ENCODE measurements at places on chromosomes 3 and 15.

DNA sequence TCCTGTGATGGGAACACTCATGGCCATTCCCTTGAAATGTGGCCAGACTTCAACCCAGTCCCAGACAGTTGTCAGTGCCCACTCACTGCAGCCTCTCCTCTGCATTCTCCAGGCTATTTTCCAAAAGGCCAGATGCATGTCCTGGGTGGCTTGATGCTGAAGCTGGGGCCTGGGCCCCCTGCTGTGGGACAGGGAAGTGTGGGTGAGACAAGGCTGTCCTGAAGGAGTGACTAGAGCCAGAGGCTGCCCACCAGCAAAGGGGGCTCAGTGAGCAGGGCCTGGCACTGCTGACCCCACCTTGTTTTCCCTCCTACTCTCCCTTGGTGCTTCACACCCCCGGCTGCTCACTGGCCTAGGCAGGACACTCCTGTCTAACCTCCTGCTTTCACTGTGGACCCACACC lies 11.9 kb downstream of the CISH start:
- no peak for DNase-seq

GRCh38 chr3:171396048-171396447 lies 64.2 kb downstream of the TNIK start:
- peak; percentile 45 for DNase-seq

GRCh38 chr3:20361000-20361399 lies 175.0 kb upstream of the SGO1 start:
- no peak for DNase-seq

DNA sequence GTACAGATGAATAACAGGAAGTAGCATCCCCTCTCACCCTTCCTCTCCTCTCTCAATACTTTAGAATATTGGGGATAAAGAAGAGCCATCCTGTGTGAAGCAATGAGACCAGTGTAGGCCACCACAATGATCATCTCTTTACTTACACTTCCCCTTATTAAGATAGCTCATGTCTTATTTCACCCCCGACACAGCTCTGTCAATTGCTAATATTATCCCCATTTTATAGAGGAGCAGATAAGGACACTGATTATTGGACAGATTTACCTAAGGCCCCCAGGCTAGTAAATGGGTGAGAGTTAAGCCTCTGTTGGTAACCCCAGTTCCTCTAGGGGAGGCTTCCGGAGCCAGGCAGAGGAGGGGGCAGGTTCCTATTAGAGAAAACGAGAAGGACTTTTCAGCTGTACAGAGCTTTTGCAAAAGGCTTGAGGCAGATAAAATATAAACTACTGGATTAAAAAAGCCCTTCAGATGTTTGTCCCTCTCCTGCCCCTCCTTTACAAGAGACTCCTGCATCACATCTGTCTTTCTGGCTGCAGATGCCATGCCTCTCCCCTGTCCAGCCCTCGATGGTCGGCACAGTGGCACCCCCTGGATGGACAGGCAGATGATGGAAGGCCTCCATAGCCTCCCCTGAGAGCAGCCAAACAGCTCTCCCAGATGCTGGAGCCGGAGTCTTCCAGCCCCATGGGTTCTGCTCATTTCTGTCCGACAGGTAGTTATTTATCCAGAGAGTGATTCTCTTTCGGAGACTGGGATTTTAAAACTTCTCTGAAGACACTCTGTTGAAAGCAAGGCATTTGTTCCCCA lies 49.4 kb upstream of the LCTL start:
- DNase-seq = no peak

GRCh38 chr3:171088964-171089754 lies 62.6 kb upstream of the SLC2A2 start:
- DNase-seq = peak; percentile 70

- DNase-seq = peak; percentile 32
Measured at GRCh38 chr3:108001457-108001856, 89.4 kb downstream of the CD47 start.

DNA sequence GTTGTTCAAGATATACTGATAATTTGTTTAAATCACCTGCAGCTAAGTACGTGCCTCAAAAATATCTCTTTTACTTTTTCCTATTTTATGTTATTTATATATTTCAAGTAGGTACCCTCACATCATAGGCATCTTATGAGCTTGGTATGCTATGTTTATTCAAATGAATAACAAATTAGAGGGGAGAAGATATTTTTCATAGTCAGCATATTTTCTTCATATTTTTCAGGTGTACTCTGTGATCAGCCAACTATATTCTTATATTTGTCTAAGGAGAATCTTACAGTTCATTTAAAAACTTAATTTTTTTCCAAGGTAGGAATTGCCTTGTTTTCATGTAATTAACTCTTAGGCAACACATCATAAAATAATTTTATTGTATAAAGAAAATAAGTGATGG lies 421.1 kb upstream of the GRM7 start:
- DNase-seq = no peak

DNA sequence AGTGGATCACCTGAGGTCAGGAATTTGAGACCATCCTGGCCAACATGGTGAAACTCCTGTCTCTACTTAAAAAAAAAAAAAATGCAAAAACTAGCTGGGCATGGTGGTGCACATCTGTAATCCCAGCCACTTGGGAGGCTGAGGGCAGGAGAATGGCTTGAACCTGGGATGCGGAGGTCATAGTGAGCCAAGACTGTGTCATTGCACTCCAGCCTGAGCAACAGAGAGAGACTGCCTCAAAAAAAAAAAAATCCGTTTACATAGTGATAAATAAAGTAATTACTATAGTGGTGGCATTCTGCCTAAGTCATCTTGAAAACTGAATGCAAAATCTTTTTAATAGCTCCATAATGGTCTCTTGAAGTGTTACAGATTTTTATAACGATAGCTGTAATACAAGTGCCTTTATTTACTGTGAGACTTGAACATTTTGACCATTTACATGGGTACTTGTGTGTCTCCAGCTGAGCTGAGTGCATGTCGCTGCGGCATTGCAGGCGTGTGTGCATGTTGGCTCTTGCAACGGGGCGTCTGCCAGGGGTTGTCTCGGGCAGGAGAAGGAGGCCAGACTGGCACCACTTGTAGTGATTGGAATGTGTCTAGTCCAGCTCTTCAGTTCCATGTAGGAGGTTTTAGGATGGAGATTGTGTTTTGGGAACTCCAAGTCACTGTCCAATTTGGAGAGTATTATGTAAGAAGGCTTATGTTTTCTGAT lies 111.9 kb downstream of the IGF1R start:
- DNase-seq = no peak

DNA sequence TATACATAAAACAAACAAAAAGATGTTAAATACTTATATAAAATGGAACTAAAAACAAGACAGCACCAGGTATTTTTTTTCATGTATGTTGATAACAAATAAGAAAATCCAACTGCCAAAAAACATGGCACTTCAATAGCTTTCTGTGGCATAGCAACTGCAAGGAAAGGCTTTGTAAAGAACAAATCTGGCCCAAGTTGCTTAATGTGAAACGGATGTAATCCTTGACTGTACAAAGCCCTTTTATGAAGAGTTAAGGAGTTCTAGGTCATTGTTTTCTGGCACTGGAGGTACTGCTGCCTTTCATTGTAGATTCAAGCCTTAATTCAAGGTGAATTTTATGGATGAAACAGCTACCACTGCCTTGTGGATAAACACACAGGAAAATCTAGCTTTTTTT lies 68.8 kb upstream of the SLC12A8 start:
- DNase-seq = peak; percentile 4

- no peak for DNase-seq
Measured at GRCh38 chr3:122257644-122258364, 67.2 kb upstream of the CSTA start.

- DNase-seq = no peak
Measured at GRCh38 chr3:59406943-59407342, 357.1 kb upstream of the CFAP20DC start.

GRCh38 chr15:57019496-57020160 lies 101.2 kb downstream of the TCF12 start:
- DNase-seq = peak; percentile 42

GRCh38 chr15:98504998-98505397 lies 143.3 kb upstream of the IGF1R start:
- DNase-seq = no peak

- no peak for DNase-seq
Measured at GRCh38 chr3:127661600-127661999, 11.2 kb upstream of the ABTB1 start.

DNA sequence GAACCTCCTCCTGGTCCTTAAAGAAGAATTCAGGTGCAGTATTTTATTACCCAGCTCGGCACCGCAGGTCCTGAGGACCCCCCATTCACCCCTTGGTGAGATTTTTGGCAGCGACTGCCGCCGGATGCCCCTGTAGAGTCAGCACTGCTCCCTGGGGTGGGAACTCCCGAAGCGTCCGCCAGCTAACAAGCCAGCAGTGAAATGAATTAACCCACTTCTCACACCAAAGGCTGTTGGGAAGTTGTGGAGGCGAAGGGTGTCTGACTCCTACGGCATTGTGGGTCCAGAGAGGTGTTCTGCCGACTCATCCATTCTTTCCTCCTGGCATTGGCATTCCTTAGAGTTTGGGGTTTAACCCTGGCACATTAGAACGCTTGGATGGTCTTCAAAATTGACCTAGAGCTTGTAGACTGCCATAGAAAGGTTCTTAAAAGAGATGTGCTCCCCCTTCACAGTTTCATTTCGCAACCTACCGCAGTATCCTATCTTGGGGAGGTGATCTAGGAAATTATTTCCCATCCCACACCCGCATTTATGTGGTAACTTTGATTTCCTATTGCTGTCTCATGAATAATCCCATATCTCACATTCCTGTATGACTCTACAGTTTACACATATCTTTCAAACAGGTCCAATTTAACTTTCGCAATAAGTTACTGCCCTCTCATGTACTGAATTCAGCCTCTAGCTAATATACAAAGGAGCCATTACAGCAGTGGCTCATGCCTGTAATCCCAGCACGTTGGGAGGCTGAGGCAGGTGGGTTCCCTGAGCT lies 879 bp upstream of the EIF5A2 start:
- DNase-seq = peak; percentile 63

GRCh38 chr3:66355394-66355793 lies 134.6 kb downstream of the SLC25A26 start:
- DNase-seq = no peak

DNA sequence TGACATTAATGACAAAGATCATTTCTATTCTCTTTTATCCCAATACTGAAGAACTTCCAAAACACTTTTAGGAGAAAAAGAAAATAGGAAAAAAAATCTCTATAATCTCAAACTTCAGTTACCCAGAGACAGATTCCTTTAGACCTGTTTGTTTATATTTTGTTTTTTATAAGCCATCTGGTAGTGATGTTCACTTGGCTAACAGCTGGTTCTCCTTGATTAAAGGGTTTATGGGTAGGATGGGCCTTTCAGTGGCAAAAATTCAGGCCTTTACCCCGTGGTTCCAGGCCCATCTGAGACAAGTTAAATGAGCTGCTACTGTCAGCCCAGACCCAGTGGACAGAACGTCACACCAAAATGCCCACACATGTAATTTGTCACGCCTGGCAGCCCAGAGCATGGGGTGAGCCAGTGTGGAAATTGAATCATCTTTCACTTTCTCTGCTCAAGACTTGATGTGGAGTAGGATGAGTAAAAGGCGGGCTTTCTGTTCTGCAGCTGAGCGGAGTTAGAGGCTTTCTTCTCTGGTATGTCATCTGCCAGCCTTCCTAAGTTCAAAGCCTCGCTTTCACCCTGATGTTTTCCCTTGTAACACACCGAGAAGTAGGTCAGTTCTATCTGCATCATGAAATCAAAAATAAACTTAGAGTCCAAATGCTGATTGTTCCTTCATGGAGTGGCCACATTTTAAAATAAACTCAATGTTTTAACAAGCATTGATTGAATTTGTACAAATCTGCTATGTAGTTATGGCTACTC lies 62.5 kb upstream of the SKOR1 start:
- DNase-seq = no peak

- peak; percentile 82 for DNase-seq
Measured at GRCh38 chr3:71542521-71543370, 40.8 kb downstream of the FOXP1 start.

- DNase-seq = no peak
Measured at GRCh38 chr3:17583530-17583929, 158.9 kb downstream of the TBC1D5 start.

DNA sequence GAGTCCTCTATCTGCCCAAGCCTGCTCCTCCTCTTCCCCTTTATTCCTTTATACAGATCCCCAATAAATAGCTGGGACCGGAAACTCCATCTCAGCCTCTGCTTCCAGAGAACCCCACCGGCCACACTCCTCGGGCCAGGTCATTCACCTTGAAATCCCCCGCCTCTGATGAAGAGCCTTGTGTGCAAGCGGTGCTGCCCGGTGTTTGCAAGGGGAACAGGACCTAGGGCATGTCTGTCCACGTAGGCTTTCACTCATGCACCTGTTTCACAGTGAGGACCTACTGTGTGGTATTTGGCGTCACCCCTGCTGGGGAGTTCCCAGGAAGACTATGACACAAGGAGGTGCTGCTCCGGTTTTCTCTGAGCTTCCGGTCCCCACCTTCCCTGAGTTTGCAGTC lies 54.0 kb downstream of the WNT7A start:
- no peak for DNase-seq

Data from LHCN-M2 (cell line).